Calu3 (cell line): ENCODE measurements at places on chromosomes 5 and 9.

GRCh38 chr9:7360513-7360912 lies 439.1 kb downstream of the DMAC1 start:
- H3K27ac ChIP-seq = no peak overlapping the region
- H3K4me3 ChIP-seq = no peak overlapping the region
- DNase-seq = no peak
- no peaks in the 10 kb centered on the region for H3K27me3 ChIP-seq
- H3K36me3 ChIP-seq = no peaks in the 10 kb centered on the region

GRCh38 chr9:120289098-120289497 lies 290.9 kb downstream of the CDK5RAP2 start:
- no peak overlapping the region for H3K4me3 ChIP-seq
- H3K36me3 ChIP-seq = no peaks in the 10 kb centered on the region
- no peak overlapping the region for H3K27ac ChIP-seq
- no peak for DNase-seq
- peaks cover 22% of the 10 kb centered on the region for H3K27me3 ChIP-seq

DNA sequence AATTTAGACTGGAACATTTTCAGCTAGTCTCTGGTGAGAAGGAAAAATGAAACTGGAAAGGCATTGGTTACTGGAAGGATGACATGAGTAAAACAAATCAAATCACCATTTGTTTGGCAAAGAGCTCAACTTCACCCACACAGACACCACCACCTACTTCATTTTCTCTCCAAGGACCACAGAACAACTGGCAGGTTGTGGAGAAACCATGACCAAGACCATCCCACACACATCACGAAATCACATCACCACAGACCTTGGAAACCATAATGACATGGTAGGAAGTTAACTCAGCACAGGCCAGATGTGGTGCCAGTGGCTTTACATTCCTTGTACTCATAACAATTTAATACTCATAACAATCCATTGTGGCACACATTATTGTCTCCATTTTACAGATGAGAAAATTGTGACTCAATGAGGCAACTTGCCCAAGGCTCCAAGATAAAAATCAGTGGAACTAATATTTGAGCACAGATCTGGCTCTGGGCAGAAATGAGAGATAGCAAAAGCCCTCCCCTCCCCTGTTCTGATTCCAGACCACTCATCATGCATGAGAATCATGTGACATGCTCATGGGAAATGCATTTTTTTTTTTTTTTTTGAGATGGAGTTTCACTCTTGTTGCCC lies 7.5 kb downstream of the OR1K1 start:
- no peak overlapping the region for H3K4me3 ChIP-seq
- H3K27me3 ChIP-seq = peaks cover 13% of the 10 kb centered on the region
- no peak overlapping the region for H3K27ac ChIP-seq
- H3K36me3 ChIP-seq = peaks cover 5% of the 10 kb centered on the region
- H3K4me1 ChIP-seq = no peaks in the 10 kb centered on the region

DNA sequence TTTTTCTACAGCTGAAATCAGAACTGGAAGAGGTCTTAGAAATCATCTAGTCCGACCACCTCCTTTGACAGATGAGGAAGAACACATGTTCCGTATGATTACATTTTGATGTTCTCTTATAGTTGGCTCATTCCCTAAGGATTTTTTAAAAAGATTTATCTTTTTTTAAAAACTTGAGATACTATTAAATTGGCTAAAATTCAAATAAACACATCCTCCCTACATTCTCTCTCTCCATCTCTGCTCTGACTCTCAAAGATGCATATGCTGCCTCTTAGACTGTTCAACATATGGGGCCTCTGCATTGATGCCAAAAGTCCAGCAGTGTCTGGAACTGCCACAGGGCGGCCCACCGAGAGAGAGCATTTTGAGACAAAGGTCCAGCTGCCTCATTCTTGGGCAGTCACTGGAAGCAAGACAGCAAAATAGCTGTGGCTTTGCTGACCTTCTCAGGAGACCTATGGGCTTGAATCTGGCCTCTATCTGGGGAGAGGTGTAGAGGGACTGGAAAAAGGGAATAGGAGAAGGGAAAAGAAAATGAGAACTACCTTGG lies 12.8 kb upstream of the TSSK1B start:
- no peaks in the 10 kb centered on the region for H3K27me3 ChIP-seq
- H3K27ac ChIP-seq = no peak overlapping the region
- no peaks in the 10 kb centered on the region for H3K36me3 ChIP-seq
